ENCODE measurements at places on chromosomes 11 and 22.

- no peak for DNase-seq
These were observed 21.4 kb downstream of the UVRAG start for GRCh38 chr11:75836417-75836816.

DNA sequence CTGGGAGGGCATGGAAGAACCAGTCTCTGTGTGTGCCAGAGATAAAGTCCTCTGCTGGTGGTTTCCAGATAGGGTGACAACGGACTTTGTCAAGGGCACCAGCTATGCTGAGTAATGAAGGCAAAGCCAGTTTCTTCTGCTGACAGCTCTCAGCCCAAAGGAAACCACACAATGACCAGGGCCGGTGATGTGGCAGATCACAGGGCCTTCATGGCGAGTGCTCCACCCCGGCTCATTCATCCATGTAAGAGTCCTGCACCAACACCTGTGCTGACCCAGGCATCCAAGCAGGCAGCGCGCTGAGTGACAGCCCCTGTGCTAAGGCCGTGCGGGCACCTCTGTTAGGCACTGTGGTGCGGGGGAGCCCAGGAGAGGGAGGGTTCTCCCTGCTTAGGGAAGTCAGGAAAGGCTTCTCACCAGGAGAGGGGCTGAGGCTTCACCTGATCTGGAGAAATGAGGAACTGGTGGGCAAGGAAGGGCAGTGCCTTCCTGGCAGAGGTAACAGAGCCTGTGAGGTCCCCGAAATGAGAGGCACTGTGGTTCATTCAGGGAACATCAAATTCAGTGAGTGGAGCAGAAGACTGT is 33.8 kb downstream of the TP53I11 start:
- DNase-seq, result no peak

- DNase-seq, result no peak
These were observed 20.8 kb upstream of the CLNS1A start for GRCh38 chr11:77658213-77659013.

GRCh38 chr11:16312233-16312765 is 44.0 kb downstream of the SOX6 start:
- no peak for DNase-seq

- DNase-seq, result no peak
These were observed at the start of gene PKP3 for GRCh38 chr11:394034-394857. PKP3 (plus strand) TSS chr11:394209; CDS start chr11:394293, 84 bp downstream.

DNA sequence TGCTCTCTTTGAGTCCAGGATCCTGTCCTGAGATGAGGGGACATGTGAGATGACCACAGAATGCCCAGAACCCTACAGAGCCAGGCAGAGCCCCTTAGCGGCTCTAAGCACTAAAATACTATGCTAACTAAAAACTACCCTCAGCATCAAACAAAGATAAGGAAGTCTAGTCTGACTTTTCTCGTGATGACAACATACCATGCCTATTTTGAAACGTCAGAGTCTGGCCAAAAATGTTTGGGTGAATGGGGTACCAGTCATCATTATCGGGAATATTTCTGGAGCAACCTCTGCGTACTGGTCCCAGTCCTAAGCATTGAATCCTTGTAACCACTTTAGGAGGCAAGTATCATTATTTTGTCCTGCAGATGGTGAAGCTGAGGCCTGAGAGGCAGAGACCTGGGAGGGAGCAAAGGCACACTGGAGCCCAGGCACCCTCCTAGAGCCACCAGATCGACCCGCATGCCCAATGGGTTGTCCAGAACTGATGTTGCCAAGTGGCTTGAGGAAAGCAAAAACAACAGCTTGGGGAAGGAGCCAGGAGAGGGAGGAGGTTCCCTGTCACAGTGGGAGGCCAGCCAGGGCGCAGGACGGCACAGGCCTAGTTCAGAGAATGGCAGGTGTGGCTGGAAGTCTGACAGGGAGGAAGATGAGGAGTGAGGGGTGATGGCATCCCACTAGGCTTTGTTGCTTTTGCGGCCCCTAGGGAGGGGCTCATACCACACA is 7.2 kb upstream of the OSM start:
- DNase-seq, result no peak

DNA sequence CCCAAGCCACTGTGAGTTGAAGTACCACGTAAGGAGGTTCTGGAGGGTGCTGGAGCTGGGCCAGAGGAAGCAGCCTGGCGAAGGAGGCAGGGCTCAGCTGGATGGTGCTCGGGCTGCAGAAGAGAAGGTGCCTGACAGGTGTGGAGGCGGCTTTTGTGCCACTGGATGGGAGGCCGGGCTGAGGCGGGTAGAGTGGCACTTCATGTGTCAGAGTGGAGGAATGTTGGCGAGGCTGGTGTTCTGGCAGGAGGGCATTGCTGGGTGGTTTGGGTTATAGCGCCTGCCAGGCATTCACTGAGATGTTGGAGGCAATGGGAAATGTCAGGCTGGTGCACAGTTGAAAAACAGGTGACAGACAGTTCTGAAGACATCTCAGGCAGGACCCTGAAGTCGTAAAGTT is 24.2 kb downstream of the UBE2L3 start:
- DNase-seq, result no peak

- no peak for DNase-seq
These were observed 12.4 kb downstream of the FGF19 start for GRCh38 chr11:69691463-69691862.

GRCh38 chr11:102486584-102486983 is 34.0 kb upstream of the TMEM123 start:
- no peak for DNase-seq
